RPMI8226 (cell line): ENCODE measurements at places on chromosomes 1 and 21.

DNA sequence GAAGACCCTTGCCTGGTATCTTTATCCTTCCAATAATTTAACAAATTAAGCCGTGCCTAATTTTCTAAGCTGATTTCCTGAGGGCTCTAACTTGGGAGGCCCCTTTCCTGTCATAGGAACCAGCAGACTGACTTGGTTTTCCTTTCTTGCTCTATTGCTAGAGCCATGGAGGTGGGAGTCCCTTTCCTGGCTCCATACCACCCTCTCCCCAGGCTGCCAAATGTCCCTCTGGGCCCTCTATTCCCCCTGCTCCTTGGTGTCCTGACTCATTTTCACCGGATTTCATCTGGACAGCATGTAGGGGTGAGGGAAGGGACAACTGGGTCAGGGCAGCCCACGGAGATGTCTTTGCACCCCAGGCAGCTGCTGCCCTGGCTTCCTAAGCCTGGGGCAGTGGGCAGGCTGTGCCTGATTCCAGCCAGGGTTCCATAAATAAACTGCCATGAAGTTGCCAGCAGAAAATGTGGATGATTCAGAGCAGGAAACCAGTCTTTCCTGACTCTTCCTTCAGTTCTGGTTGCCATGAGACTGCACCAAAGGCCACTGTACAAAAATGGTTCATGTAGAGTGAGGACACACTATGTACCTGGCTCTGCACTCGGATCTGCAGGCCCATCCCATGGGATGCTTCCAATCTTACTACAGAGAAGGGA, 38.0 kb upstream of the SERBP1 start:
- DNase-seq, result no peak

- DNase-seq, result no peak
Observed at GRCh38 chr1:11977625-11978024, 2.6 kb upstream of the MFN2 start.

GRCh38 chr1:155226910-155227260, 18.4 kb downstream of the MTX1 start:
- peak; percentile 74 for DNase-seq

DNA sequence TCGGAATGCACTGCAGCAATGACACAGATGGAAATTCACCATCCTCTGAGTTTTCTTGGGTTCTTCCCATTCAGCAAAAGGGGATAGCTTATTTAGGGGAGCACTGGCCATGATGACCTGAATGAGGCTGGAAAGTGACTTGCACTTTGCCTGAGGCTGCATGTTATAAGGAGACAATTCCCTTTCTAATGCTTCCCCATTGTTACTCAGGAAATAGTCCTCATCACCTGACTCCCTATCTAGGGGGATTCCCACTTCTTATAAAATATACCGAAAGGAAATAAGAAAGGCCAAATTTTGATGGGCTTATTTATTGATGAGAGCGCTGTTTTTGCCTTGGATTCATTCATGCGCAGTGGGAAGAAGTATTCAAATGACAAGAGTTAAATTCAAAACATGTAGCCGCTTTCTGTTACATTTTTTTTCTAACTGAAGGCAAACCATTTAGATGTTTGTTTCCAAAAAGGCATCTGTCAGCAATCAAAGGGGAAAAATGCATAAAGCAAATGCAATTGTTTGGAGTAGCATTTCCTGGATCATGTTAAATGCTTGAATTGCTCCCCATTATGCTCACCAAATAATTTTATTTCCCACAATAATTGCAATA, 220.3 kb upstream of the NFIA start:
- no peak for DNase-seq

- DNase-seq, result no peak
Observed at GRCh38 chr1:26772687-26773086, 15.1 kb upstream of the PIGV start.

DNA sequence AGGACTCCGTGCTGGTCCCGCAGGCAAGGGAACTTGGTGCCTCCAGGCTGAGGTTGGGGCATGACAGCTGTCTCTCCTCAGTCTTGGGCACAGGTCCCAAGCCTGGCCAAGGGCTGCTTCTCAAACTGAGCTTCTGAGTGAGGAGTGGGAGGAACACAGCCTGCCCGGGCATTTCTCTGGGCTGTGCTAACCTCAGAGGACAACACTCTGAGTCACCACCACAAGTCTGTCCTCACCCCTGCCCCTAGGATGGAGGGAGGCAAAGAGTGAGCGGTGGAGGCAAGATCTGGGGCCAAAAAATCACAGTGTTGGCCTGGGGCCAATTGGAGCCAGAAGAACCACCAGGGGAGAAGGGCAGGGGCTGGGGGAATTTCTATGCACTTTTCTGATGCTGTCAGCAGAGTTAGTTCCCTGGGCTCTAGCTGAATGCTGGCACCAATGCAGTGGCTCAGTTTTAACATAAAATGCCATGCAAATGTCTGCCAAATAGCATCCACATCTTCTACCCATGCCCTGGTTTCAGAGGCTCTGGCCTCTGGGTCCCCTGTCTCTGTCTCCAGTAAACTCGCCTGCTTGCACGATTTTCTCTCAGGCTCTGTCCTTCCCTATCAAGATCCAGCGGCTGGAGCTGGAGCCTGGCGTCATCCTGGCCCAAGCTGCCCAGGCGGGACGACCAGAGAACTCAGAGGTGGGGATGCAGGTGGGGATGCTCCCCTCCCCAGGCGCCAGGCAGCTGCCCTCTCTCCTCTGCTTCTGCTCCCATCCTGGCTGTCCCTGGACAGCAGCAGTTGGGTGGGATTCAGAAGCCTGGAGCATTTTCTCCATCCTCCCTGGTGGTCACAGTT, 11.0 kb upstream of the CDK18 start:
- DNase-seq, result peak; percentile 85

GRCh38 chr1:26754086-26754874, 33.5 kb upstream of the PIGV start:
- no peak for DNase-seq

GRCh38 chr1:92503043-92503925, 16.6 kb upstream of the GFI1 start:
- no peak for DNase-seq

- DNase-seq, result no peak
Observed at GRCh38 chr1:95542936-95543335, 308.9 kb downstream of the RWDD3 start.

DNA sequence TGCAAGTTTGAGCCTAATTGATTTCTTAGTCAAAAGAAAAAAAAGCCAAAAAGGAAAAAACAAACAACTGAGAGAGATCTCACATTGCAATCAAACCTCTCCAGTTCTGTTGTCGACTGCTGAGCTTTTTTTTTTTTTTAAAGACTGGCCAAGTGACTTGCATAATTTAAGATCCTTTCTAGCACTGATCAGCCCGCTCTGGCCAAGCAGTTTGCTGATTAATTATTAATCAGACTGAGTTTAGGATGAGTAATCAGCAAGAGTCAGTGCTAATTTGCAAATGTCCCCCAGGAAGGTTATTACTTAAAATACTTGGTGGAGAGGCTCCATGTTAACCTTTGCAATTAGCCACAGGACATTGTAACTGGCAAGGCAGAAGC, 39.3 kb downstream of the HMGB4 start:
- DNase-seq, result no peak

GRCh38 chr1:10682449-10683309, 113.8 kb downstream of the CASZ1 start:
- DNase-seq, result no peak

GRCh38 chr1:33300673-33301072, 20.2 kb downstream of the A3GALT2 start:
- DNase-seq, result peak; percentile 33

DNA sequence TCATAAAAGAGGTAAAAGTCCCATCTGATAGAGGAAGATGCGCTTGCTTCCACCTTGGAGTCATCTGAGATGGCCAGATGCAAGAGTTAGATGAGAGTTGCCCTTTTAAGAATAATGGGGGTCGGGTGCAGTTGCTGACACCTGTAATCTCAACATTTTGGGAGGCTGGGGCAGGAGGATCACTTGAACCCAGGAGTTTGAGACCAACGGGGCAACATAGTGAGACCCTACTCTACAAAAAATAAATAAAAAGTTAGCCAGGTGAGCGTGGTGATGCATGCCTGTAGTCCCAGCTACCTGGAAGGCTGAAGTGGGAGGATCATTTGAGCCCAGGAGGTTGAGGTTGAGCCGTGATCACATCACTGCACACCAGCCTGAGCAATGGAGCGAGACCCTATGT, 13.5 kb upstream of the TEDDM1 start:
- DNase-seq, result no peak

GRCh38 chr1:184648856-184649201, 105.8 kb downstream of the EDEM3 start:
- DNase-seq, result peak; percentile 34

DNA sequence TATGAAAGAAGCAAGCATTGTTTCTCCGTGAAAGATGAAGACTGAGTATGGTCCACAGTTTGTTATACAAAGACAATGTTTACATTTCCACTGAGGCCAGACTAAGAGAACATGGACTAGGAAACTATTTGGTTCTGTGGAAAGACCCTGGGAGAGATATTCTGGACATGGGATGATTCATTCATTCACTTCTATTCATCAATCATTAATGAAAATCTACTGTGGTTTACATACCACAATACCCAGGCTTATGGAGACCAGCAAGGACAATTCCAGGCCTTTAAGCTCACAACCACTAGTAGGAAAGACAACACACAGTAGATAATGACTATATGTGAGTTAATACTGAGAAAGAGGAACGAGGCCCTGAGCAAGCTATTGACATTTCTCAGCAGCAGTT, 125.4 kb downstream of the TBX15 start:
- no peak for DNase-seq

GRCh38 chr1:196387766-196388165, 220.5 kb downstream of the KCNT2 start:
- no peak for DNase-seq

GRCh38 chr1:205528446-205528886, 24.0 kb downstream of the CDK18 start:
- no peak for DNase-seq

GRCh38 chr1:15836772-15837669, 10.5 kb upstream of the SPEN start:
- peak; percentile 29 for DNase-seq

DNA sequence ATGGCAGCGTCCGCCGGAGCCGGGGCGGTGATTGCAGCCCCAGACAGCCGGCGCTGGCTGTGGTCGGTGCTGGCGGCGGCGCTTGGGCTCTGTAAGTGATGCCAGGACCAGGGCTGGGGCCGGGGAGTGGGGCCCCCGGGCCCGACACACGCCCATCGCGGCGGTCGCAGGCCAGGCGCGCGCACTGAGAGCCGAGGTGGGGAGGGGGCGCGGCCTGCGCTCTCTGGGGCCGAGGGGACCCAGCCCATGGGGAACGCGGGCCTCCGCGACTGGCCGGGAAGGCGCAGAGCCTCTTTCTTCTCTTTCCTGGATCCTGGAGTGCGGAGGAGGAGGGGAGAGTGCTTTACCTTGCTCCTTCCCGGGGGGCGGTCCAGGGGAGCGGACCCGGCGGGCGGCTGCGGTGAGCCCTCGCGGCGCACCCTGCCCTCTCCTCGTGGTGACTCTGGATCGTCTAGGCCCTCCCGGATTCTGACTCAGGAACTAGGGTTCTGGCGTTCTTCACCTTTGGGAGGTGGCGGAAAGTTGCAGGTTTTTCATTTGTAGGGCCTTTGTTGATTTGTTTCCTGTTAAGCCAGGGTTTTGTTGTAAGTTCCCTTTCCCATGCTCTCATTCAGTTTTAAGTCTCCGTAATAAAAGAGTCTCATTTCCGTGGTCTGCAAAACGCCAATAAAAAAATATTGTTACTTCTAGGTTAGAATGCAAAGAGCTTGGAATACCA, 529 bp downstream of the MPZL1 start:
- peak; percentile 67 for DNase-seq

DNA sequence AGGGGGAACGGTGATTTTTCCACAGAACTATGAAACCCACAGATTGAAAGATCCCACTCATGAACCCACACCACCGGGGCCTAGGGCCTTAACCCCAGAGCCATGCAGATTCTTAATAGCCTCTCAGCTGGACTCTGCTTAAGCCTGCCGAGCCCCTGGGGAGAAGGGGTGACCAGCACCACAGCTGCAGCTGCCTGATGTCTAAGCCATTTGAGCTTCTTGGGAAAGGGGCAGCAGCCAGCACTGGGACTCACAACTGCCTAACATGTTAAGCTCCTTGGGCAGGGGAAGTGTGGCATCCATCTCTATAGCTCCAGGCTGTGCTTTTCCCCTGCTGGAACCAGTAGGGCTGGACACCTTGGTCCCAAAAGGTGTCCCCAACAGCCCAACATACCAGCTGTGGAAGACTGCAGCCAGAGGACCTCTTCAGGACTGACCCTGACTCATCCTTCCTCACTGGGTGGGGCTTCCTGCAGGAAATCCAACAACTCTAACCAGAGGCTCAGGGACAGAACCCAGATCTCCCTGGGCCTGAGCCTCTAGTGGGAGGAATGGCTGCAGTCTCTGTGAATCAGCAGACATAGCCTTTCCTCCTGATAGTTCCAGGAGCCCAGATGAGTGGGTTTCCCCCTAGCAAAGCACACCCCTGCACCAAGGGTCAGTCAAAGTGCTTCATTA, 34.6 kb upstream of the FMO3 start:
- no peak for DNase-seq

- no peak for DNase-seq
Observed at GRCh38 chr1:16338961-16339360, 13.3 kb downstream of the FBXO42 start.

- DNase-seq, result peak; percentile 49
Observed at GRCh38 chr1:229158341-229158921, 112.5 kb upstream of the RAB4A start.

DNA sequence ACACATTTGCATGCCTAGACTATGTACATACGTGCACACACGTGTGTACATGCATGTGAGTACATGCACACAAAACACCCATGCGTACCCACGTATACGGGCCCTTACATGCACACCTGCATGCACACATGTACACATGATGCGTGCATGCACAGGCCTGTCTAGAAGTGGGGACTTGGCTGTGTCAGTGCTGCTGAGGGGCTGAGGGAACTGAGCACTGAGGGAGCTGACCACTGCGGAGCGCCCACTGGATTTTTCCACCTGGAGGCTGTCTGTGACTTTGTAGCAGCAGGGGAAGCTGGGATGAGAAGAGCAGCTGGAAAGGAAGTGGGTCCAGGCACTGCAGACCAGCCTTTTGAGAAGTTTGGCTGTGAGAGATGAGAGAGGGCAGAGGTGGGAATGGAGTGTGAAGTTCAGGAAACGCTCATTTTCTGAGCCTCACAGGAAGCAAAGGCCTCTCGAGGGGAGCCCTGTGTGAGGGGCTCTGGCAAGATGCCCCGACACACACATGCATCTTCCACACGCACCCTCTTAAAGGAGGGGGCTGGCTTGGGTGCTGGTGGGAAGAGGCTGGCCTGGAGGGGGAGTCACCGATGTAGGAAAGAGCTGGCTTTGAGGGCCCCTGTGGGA, 20.9 kb downstream of the PODN start:
- no peak for DNase-seq

- peak; percentile 52 for DNase-seq
Observed at GRCh38 chr1:147892731-147893214, 9.8 kb upstream of the GJA8 start.

GRCh38 chr1:181383695-181384094, 99.6 kb upstream of the CACNA1E start:
- DNase-seq, result no peak
